Stimulated activated CD8-positive, alpha-beta memory T cell treated with anti-CD3 and anti-CD28 coated beads, Interleukin-15, amount 100 ng/mL, for 4 hours (primary cell): ENCODE measurements at places on chromosomes 5 and 9.

DNA sequence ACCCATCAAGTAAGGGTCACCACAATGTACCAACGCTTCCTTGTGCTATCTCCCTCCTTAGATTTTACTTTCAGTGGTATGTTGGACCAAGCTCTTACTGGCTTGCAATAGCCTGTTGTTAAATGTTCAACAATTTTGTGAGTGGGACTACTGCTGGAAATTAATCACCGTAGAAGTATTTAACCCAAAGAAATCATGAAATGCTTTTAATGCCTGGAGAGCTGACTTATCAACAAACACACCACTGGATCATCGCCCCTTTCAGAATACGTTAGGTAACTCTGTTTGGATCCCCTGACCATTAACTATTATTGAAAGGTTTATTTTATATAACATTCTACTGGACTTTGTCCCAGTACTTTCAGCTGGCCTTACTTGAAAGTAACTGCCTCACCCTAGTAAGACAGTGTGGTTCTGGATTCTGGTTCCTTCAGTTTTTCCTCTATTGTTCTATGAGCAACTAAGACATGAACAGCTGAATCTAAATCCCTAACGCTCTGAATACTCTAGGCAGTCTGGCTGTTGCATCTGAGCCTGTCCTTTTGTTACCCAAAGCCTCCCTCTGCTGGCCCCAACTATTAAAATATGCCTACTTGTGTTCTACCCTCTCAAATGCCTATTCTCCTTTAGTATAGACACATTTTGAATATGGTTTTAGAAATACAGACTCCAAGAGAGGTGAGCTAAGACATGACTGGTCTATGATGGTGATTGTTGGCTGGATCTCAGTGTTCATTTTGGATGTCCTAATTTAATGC, 1203.4 kb upstream of the DMAC1 start:
- no peak for DNase-seq

GRCh38 chr5:31682851-31683250, 43.9 kb downstream of the PDZD2 start:
- DNase-seq = no peak

DNA sequence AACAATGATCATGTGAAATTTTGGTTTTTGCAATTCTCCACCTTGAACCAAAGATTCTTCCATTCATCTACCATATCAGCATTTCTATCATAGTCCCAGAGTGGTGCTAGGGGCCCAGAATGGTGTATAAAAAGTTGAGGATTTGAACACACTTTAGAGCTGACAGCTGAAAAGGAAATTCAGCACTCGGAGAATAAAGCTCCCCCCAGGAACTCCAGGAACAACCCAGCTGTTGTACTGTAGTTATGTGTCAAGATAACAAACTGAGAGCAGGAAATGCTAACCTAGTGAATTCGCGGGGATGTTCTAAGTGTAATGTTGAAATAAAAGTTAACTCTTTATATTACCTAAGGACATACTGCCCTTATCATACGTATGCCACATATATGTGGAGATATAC, 216.7 kb downstream of the NFIB start:
- no peak for DNase-seq

GRCh38 chr9:100105861-100106260, 6.8 kb downstream of the INVS start:
- DNase-seq = no peak

GRCh38 chr9:13992138-13993088, 321.5 kb downstream of the NFIB start:
- DNase-seq = no peak

DNA sequence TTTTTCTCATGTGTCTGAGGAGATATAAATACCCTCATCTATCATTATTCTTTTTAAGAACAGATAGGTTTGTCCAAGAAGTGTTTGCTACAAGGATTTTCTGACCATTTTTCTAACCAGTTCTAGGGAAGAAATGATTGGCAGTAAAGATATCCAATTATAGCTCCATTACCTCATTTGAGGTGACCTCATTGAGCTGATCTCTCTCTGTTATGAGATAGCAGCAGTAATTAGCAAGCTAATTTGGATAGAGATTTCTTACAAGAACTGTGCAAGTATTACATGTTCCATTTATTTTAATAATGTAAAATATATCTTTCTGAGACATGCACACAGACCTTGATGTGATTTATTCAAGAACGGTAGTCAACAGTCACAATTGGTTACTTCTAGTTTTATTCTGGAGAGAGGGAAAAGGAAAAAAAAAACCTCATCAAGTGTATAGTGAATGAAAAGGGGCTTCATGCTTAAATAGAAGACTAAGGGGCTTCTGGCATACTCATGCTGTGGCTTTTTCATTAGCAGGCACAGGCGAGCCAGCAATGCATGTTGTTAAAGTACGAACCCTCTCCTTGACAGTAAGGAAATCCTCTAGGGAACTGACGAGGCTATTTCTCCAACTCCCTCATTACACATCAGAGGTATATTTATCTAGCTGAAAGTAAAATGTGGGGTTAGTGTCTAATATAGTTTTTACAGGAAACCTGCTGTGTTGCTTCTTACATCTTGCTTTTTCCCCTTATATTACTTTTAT, 127.3 kb downstream of the NUDT12 start:
- DNase-seq = no peak

- DNase-seq = no peak
Observed at GRCh38 chr5:150987746-150988145, 32.6 kb upstream of the GPX3 start.

- no peak for DNase-seq
Observed at GRCh38 chr9:84691634-84692033, 22.1 kb downstream of the NTRK2 start.

GRCh38 chr5:87132696-87133095, 135.0 kb upstream of the RASA1 start:
- no peak for DNase-seq

GRCh38 chr5:153823036-153823435, 215.7 kb downstream of the FAM114A2 start:
- no peak for DNase-seq

DNA sequence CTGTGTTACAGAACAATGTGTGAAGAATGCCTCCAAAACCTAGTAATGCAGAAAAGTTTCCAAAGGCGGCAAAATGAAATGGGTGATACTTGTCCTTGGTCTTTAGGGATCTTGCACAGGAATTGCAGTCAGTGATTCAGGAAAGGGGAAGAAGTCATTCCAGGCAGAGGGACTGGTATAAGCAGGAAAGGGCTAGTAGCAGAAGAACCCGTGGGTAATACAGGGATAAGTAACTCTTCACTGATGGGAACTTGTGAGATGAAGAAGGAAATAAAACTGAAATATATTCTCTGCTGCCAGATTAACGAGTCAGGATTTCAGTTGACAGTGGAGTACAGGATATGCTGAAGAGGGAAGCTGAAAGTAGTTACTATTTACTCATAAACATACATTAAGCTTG, 1.2 kb downstream of the SRFBP1 start:
- no peak for DNase-seq

GRCh38 chr5:24805230-24805629, 160.5 kb upstream of the CDH10 start:
- DNase-seq = no peak

- DNase-seq = no peak
Observed at GRCh38 chr5:61347080-61347479, 15.0 kb downstream of the ZSWIM6 start.

DNA sequence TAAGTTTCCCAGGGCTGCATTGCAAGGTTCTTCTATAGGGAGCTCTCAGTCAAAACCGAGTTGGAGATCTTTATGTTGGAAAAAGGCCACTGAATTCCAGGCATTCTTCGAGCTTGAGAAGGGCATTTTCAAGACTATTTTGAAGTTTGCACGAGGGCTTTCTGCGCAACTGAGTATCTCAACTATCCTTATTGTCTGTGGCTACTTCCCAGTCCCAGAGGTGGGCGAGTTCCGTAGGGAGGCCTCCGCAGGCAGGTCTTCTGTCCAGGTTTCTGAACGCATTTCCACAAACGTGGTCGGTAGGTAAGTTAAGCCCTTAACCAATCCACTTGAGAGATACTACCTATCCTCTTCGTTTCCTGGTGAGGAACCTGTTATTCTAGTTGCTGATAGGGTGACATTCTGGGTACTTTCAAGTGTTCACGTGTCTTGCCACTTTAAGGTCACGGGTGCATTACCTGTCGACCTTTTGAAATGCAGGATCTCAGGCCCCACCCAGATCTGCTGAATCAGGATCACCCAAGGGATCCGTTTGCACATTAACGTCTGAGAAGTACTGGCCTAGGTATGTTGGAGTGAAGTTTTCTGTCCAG, 51.4 kb upstream of the TJP2 start:
- DNase-seq = no peak

DNA sequence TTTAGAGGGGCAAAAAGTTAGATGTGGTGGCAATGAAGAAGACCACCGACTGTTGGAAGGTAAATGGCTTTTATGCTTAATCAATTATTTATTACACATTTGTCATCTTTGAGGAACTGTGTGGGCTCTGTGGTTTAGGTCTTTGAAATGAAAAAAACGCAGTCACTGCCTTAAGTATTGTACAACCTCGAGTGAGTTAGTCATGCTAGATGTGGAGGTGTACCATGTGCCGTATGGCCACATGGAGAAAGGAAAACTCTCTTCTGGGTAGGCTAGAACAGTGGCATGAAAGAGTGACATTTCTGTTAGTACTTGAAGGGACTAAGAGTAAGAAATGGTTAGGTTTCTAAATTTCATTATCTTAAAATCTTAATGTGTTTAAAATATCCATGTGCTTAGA, 166.1 kb downstream of the HACD4 start:
- DNase-seq = no peak

DNA sequence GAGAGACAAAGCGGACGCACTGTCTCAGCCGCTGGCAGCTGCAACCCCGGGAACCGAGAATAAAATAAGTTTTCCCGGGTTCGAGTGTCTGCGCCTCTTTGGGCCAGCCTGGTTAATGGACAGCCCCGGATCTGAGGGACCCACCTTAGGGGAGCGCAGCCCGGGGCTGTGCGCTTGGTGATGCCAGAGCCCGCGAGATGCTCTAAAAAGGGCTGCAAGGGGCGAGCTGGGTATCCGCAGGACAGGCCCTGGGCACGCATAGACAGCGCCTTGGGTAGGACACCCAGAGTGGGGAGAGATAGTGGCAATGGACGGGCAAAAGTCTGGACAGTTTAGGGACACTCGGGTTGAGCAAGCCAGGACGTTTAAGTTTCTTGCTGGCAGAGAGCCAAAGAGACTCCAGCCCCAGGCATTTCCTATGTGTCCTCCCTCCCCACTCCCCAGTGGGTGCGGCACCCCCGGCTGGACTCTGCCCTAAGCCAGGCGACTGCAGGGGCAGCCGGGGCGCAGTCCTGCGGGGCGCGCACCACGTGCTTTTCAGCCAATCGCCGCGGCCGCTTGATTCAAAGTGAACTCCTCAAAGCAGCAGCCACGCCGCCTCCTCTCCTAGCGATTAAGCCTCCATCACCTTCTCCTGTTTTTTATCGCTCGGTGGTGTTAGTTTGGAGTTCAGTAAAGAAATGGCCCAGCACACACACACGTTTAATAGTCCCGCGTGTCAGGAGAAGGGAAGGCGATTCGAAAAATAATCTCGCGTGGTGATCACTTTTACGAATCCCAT, 616 bp upstream of the ENC1 start:
- DNase-seq = no peak
